ENCODE measurements at places on chromosomes 5 and 9.

DNA sequence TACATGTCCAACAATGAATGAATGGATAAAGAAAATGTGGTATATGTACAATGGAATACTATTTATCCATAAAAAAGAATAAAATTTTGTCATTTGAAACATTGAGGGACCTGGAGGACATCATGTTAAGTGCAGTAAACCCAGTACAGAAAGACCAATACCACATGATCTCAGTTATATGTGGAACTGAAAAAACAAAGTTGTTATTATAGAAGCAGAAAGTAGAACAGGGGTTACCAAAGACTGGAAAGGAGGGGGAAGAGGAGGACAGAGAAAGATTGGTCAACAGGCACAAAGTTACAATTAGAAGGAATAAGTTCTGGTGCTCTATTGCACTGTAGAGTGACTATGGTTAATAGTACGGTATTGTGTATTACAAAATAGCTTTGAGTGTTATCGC, 233.8 kb downstream of the SEMA6A start:
- DNase-seq: no peak

DNA sequence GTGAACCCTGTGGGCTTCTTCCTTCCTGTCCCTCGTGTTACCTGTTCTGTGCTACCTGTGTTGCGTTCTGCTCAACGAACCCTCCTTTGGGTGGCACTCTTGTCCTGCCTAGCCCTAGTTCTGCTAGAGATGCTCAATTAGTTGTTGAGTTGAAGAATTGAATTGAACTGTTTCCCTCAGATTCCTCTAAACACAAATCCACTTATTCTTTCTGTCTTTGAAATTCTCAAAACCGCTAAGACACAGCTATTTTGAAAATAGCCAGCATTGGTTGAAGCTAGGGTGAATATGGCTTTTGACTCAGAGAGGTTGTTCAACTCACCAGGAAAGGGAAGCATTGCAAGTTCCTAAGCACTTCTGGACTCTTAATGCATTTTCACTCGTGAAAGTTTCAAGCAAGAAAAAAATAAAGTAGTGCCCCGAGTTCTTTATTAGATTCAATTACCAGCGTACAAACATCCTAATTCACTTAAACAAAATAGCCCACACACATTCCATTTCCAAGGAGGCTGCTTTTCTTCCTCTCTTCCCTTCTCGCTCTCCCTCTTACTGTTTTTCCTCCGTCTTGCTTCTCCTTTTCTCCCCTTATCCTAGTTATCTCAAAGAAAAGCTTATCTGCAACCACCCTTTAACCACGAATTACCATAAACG, 642 bp upstream of the ITGA1 start:
- DNase-seq: no peak

GRCh38 chr5:175124251-175124813, 319.6 kb downstream of the DRD1 start:
- no peak for DNase-seq

GRCh38 chr9:121863955-121864354, 212.5 kb downstream of the DAB2IP start:
- DNase-seq: no peak

DNA sequence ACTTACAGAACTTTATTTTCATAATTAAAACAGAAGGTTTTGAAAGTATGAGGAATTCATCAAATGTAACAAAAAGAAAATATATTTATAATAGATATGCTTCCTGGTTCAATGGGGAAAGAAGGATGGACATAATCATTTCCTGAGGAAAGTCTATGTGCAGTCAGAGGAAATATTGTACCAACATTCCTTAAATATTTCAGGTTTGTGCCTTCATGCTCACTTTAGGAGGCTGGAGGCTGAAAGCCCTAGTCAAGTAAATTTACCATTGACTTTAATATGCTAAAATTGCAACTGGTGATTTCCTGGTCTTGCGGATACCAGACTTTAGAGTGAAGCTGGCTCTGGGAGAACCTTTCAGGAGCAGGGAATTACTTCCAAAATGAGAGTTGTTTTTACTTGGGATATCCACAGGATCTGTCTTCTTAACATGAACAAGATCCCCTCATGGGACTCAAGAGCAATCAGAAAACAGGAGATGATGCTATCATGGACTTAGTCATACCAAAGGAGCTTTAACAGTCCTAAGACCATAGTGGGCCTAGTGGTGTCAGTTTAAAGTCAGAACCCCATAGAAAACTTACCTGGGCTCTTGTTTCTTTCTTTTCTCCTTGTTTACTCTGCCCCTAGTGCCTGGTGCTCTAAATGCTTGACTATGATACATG, 762.8 kb upstream of the GRAMD2B start:
- DNase-seq: no peak

GRCh38 chr9:16705111-16705604, 165.3 kb downstream of the BNC2 start:
- peak; percentile 74 for DNase-seq

DNA sequence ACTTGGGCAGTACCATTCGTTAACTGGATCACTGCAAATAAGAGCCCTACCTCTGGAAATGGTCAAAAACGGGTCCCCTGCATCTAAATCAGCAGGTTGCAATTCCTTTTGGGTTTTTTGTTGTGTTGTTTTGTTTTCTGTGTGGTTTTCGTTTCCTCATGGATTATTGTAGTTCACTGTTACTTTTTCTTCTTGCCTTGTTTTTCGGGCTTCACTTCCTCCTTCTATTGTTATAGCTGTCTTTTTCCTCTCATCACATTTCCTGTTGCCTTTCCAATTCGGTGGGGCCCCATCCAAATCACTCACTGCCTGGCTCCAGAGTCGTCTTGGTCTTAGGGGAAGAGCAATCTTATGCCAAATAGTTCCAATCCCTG, 8.7 kb upstream of the SSBP2 start:
- DNase-seq: no peak
